NCI-H2171 treated with DMSO at 0.1 percent for 48 hours (cell line): ENCODE measurements at places on chromosomes 3 and 15.
A peak's percentile ranks its signal among the peaks of the same experiment; 100 is the strongest.

DNA sequence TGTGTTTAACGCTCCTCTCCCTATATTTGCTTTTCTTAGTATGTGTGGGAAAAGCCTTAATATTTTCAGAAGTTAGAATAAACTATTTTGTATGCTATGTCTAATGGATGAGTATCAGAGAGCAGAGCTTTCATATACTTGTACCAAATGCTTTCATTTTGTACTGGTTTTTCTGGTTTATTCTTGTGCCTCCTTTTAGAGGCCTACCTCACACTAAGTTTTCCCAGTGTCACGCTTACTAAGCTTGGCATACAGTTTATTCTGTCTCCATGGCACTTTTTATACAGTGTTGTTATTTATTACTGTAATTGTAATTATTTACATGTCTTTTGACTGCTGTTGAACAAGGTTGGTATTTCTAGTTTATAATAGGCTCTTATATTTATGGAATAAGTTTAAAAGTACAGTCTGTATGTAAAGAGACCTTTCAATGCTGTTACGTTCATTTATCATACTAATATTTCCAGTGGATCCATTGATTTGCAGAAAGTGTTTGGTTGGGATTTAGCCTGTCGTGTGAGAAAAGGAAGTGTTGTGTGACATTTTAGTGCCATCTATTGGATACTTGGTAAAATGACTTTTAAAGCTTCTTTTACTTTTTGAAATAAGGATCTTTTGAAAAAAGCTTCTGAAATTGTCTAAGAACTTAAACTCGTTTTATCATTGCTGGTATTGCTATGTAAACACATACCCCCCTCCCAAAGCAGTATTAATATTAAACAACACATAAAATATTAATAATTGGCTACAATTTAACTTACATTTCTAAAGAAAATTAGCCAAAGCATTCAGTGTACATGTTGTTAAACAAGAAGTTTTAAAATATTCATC is 5.2 kb upstream of the EBLN2 start:
- DNase-seq, result peak; percentile 37

DNA sequence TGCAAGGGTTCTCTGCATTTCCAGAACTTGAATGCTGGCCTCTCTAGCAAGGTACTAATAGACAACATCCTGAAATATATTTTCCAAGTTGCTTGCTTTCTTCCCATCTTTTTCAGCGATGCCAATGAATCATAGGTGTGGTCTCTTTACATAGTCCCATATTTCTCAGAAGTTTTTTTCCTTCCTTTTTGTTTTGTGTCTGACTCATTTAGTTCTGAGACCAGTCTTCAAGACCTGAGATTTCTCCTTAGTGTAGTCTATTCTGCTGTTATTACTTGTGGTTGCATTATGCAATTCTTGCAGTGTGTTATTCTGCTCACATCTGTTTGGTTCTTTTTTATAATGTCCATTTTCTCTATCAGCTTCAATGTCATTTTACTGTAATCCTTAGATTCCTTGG is 1265.0 kb upstream of the ALCAM start:
- DNase-seq, result no peak

DNA sequence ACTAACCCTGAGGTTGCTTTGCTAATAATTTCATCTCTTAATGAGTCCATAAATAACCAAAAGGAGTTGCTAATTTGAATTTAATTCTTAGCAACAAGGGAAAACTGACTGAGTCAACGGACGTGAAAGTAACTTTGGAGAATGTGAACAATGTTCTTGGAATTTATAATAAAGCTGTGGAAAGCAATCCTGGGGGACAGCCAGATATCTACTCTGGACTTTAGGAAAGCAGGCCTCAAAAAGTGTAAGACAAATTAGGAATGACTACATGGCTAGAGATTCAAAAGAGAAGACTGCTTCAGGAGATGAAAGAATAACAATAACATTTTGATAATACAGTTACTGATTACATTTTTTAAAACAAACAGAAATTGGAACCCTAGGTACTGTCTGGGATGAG is 318.4 kb upstream of the COL8A1 start:
- no peak for DNase-seq

DNA sequence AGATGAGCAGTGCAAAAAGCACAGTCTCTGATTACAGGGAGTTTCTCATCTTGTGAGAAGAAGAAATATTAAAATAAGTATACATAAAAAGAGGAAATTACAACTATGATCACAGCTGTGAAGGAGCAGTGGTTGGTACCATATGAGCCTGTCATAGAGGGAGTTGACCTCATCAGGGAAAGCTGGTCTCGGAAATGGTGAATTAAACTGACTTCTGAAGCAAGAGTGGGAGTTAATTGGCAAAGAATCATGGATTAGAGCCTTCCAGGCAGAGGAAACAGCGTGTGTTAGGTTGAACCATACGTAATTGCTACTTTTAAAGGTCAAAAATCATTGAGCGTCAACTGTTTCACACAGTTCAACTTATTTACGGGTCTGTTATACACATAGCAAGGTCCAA is 539.1 kb downstream of the EDEM1 start:
- no peak for DNase-seq

GRCh38 chr3:72011485-72011884 is 226.5 kb upstream of the PROK2 start:
- DNase-seq, result no peak

GRCh38 chr15:49675041-49675440 is 54.2 kb downstream of the DTWD1 start:
- no peak for DNase-seq

GRCh38 chr3:180755556-180755955 is 76.3 kb upstream of the CCDC39 start:
- no peak for DNase-seq

DNA sequence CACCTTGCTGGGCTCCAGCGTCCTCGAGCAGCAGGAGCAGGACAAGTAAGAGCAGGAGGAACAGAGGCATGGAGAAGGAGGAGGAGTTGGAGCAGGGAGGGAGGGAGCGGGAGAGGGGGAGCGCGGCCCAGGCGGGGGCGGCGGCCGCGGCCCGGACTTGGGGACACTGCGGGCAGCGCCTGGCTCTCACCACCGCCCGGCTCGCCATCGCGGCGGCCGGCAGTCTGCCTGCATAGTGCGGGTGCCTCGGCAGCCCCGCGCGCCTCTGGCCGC is 440 bp downstream of the DCBLD2 start:
- peak; percentile 80 for DNase-seq

GRCh38 chr3:23867400-23867799 is 49.4 kb downstream of the NKIRAS1 start:
- DNase-seq, result no peak

DNA sequence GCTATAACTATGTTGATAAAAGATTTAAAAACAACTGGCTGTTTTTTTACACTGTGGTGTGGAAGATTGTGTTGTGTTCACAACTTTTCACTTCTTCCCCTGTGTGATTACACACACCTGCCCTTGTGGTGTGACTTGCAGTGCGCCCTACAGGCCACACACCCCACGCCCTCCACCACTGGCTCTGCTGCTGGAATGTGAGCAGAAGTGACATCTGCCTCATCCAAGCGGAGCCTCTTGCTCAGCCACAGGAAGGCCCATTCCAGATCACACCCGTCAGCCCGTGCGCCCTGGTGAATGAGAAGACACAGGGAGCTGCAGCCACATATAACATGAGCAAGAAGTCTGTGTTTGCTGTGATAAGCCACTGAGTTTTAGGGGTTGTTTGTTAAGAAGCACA is 7.0 kb downstream of the CCR2 start:
- no peak for DNase-seq

GRCh38 chr3:150255413-150255812 is 152.7 kb upstream of the TSC22D2 start:
- DNase-seq, result peak; percentile 30

GRCh38 chr3:2784627-2785026 is 325.5 kb downstream of the IL5RA start:
- DNase-seq, result no peak

DNA sequence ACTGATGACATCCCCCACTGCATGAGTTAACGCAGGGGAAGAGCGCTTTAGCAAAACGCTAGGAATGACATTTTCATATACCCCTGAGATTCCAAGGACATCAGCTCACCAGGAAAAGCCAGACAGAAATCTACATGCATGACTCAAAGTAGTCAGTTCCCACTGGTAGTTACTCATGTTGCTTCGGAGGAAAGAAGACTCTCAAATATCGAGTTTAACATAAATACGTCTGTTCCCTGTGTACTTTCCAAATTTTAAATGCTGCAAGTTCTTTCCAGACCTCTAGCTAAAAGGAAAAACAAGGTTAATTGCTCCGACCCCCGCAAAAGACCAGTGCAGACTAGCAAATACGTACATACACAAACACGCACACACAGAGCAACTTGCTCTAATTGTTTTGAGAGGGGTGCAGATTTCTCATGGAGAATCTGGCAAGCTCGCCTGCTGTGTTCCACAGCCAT is 115.4 kb upstream of the PRICKLE2 start:
- DNase-seq, result no peak

- DNase-seq, result peak; percentile 18
Measured at GRCh38 chr3:183937601-183938286, 53.1 kb upstream of the PARL start.

DNA sequence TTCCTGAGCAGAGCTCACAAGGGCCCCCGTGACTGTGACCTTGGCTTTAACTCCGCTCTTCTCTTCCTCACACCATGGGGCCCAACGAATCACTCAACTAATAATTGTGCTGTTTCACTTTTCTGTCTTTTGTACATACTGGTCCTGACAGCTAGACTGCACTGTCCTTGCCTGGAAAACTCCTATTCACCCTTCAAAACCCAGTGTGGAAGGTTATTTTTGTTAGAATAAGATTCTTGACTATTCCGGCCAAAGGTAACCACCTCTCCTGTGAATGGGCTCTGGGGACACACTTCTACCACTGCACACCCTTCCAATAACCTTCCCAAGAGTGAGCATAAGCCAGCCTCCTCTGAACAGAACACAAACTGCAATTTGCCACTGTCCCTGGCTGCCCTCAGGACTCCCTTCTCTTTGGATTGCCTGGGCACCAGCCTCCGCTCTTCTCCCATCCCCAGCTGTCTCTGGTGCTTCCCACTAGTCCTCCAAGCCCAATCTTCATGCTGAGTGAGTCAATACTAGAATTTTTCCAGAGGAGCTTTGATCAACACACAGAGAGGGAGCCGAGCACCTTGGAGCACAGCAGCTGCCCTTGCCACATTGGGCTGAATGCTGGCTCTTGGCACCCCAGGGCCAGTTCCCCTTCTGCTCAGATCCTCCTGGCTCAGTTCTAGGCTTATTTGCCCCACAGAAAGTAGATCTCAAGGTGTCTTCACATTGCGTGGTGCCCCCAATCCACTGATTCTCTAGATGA is 2.1 kb downstream of the SCN5A start:
- no peak for DNase-seq

- no peak for DNase-seq
Measured at GRCh38 chr3:81198216-81198615, 563.2 kb downstream of the GBE1 start.

- DNase-seq, result no peak
Measured at GRCh38 chr3:72494130-72494529, 354.1 kb downstream of the SHQ1 start.

- no peak for DNase-seq
Measured at GRCh38 chr15:59333401-59334075, 39.1 kb downstream of the MYO1E start.

DNA sequence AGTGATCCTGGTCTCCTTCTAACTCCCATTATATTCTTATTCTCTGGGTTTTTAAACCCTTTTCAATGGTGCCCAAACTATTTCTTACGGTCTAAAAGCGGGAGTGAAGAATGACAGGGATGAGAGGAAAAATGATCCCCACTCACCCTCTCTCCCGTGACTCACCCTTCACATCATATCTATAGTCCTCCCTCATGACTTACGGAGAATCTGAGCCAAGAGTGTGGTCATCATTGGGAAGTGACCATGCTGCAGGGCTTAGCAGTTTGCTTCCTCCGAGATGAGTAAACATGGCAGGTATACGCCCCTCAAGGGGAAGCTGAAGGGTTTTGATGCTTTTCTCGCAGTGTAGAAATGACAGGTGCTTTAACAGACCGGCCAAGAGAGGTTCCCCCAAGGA is 274.0 kb downstream of the RYR3 start:
- no peak for DNase-seq

GRCh38 chr3:107797586-107797985 is 274.8 kb downstream of the BBX start:
- peak; percentile 41 for DNase-seq

GRCh38 chr15:94324117-94324826 is 92.9 kb downstream of the MCTP2 start:
- DNase-seq, result peak; percentile 55

GRCh38 chr3:169769287-169770181 is at the start of gene ACTRT3:
Gene ACTRT3, minus strand, starts transcription at chr3:169769561. Its CDS starts 41 bp downstream, at chr3:169769520.
- peak; percentile 84 for DNase-seq

DNA sequence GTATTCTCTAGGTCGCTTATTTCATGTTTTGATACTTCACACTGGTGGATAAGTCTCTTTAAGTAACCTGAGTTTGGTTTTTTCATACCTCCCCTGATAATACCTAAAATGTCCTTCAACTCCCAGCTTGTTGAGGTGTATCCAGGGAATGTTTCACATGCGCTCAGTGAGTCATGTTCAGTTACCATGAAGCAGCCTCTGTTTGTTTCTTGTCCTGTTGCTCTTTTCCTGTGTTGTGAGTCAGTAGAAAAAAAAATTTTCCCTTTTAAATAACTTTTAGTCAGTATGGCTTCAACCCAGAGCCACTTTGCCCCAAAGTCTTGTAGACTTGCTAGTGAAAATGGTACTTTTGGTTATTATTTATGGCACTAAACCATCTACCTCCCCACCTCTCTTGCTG is 278.4 kb upstream of the ZPLD1 start:
- no peak for DNase-seq

GRCh38 chr15:74340150-74340549 is 27.3 kb downstream of the CYP11A1 start:
- no peak for DNase-seq
